Glutamatergic neuron (in vitro differentiated cells): ENCODE measurements at places on chromosomes 5 and 9. TPM values are rescaled to one million over a fixed set of nuclear protein-coding genes. Genes with fewer than 3 reads are reported as not detected.

DNA sequence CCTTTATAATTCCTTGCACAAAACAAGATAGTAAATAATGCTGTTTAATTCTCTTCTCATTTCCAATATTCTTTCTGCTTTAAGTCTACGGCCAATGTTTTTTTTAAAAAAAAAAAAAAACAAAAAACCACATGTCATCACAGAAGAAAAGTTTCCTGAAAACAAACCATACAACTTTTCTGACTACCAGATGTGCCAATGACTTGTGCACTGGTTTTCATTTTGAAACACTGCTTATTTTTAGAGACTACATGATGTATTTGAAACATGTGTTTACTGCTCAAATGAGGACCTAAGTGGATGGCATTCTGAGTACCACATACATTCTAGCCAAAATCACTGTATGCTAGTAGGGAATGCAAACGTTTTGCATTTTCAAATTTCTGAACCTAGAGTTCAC lies 167.9 kb downstream of the GLIS3 start:
- no peak for DNase-seq
- H3K27me3 ChIP-seq = no peaks in the 10 kb centered on the region
- no peak overlapping the region for H3K4me3 ChIP-seq
- no peaks in the 10 kb centered on the region for H3K4me1 ChIP-seq
- H3K36me3 ChIP-seq = peaks cover 8% of the 10 kb centered on the region
- H3K27ac ChIP-seq = no peak overlapping the region

GRCh38 chr5:61823065-61823464 lies 482.9 kb upstream of the KIF2A start:
- H3K4me1 ChIP-seq = peaks cover 11% of the 10 kb centered on the region
- no peak for DNase-seq
- H3K4me3 ChIP-seq = no peak overlapping the region
- peaks cover 4% of the 10 kb centered on the region for H3K36me3 ChIP-seq
- peaks cover 2% of the 10 kb centered on the region for H3K27me3 ChIP-seq
- H3K27ac ChIP-seq = no peak overlapping the region

GRCh38 chr5:136906545-136906944 lies 541.2 kb upstream of the TRPC7 start:
- no peaks in the 10 kb centered on the region for H3K36me3 ChIP-seq
- H3K4me1 ChIP-seq = peaks cover 5% of the 10 kb centered on the region
- H3K27me3 ChIP-seq = no peaks in the 10 kb centered on the region
- DNase-seq = no peak
- H3K4me3 ChIP-seq = no peak overlapping the region

DNA sequence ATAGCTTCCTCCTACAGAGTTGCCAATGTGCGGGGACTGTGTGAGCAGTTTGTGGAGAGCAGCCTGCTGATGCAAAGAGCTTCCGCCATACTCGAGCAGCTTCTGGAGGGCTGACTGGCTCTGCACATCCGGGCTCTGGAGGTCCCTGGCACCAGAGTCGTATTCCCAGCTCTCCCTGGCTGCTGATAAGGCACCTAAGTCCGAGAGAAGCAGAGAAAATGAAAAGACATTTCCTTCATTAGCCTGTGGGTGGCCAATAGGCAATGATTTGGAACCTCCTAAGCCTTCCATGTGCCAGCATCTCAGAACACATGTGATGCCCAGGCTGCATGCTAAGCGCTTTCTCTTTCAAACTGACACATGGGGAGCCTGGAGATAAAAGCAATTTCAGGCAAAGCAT lies 94.3 kb downstream of the TSSK1B start:
- H3K36me3 ChIP-seq = peaks cover 4% of the 10 kb centered on the region
- H3K4me1 ChIP-seq = no peaks in the 10 kb centered on the region
- DNase-seq = no peak
- H3K27ac ChIP-seq = no peak overlapping the region
- H3K27me3 ChIP-seq = no peaks in the 10 kb centered on the region

GRCh38 chr5:170262061-170263045 lies 29.6 kb downstream of the C5orf58 start:
- peaks cover 29% of the 10 kb centered on the region for H3K4me1 ChIP-seq
- DNase-seq = peak; percentile 20
- H3K36me3 ChIP-seq = no peaks in the 10 kb centered on the region
- H3K27ac ChIP-seq = peak overlapping the region; percentile 29
- peaks cover 4% of the 10 kb centered on the region for H3K27me3 ChIP-seq

- peak; percentile 63 for DNase-seq
- H3K27me3 ChIP-seq = no peaks in the 10 kb centered on the region
- H3K4me1 ChIP-seq = no peaks in the 10 kb centered on the region
- H3K36me3 ChIP-seq = no peaks in the 10 kb centered on the region
- H3K4me3 ChIP-seq = no peak overlapping the region
Measured at GRCh38 chr5:42057254-42057690, 132.2 kb downstream of the FBXO4 start.

DNA sequence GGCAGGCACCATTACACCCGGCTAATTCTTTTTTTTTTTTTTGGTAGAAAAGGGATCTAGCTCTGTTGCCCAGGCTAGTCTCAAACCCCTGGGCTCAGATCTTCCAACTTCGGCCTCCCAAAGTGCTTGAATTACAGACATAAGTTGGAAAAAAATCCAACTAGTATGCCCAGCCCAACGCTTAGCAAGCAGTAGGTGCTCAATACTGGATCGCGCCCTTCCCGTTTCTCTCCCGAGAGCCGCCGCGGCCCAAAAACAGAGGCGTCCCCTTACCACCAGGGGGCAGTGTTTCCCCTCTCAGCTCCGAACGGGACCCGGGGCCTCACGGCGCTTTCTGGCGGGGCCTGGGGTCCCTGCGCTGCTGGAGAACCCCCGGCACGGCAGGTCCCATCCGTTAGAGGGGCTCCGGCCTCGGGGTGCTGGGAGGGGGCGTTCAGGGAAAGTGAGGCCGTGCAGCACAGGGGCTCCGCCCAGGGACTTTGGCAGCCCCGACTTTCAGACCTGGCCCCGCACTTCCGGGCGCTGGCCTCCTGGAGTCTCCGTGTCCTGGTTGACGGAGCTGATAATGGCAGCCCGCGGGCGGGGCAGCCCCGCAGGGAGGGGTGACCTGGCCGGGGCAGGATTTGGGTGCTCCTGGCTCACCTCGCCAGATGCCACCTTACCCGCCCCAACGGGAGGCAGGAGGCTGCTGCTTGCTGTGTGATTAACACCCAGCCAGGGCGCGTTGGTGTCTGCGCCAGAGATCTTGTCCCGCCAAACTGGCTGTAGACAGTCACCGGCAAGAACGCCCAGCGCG lies 15.2 kb downstream of the PTGES start:
- H3K36me3 ChIP-seq = no peaks in the 10 kb centered on the region
- no peaks in the 10 kb centered on the region for H3K4me1 ChIP-seq
- no peak overlapping the region for H3K4me3 ChIP-seq
- no peak overlapping the region for H3K27ac ChIP-seq

GRCh38 chr9:95808011-95808410 lies 67.5 kb upstream of the ERCC6L2 start:
- H3K4me3 ChIP-seq = no peak overlapping the region
- DNase-seq = no peak
- peaks cover 1% of the 10 kb centered on the region for H3K27me3 ChIP-seq
- no peaks in the 10 kb centered on the region for H3K4me1 ChIP-seq
- peaks cover 10% of the 10 kb centered on the region for H3K36me3 ChIP-seq

DNA sequence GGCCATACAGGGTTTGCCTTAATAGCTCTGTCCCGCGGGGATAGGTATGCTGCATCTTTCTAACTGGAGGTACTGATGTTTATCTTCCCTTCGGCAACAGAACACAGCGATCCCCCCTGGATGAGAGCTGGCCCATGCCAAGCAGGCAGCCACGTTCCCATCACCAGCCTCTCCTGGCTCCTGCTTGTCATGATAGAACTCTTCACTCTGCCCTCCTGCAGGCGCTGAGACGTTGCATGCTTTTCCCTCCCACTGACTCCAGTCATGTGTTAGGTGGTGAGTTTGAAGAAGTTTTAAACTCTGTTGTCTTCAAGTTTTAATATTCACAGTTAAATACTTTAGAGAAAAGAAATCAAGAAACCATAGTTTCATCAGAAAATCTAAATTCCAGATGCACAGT lies 60.0 kb downstream of the MED27 start:
- no peak overlapping the region for H3K27ac ChIP-seq
- DNase-seq = no peak
- H3K4me3 ChIP-seq = no peak overlapping the region
- H3K4me1 ChIP-seq = peaks cover 62% of the 10 kb centered on the region
- H3K36me3 ChIP-seq = no peaks in the 10 kb centered on the region

- H3K4me1 ChIP-seq = peaks cover 17% of the 10 kb centered on the region
- no peaks in the 10 kb centered on the region for H3K27me3 ChIP-seq
- H3K27ac ChIP-seq = no peak overlapping the region
Measured at GRCh38 chr9:126384926-126385325, 58.3 kb downstream of the MVB12B start.

DNA sequence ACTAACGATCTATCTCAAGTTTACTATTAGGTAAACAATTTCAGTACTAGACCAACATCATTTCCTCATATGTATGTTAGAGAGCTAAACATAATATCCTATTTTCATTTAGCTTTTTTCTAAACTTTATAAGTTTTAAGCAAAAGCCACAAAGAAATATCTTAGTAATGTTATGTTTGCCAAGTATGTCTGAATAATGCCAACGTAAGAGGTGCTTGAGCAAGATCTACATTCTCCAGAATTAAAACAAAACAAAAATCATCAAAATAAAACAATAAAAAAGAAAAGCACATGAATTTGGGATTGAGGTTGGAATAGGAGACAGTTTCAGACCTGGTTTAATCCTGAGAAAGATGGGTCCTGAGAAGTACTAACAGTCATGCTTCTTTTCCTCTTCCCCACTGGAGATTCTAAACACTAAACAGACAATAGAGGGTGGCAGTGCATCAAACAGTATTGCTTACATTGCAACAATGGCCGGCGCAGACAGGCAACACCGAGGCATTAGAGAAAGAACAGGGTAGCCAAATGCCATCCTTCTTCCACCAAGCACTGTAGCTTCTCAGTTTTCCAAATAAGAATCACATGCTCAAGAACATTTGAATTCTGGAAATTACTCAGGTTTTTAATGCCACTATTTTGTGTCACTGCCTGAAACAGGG lies 33.6 kb downstream of the CSNK1A1 start:
- H3K27ac ChIP-seq = peak overlapping the region; percentile 78
- no peaks in the 10 kb centered on the region for H3K27me3 ChIP-seq
- peak overlapping the region; percentile 47 for H3K4me3 ChIP-seq
- DNase-seq = no peak

DNA sequence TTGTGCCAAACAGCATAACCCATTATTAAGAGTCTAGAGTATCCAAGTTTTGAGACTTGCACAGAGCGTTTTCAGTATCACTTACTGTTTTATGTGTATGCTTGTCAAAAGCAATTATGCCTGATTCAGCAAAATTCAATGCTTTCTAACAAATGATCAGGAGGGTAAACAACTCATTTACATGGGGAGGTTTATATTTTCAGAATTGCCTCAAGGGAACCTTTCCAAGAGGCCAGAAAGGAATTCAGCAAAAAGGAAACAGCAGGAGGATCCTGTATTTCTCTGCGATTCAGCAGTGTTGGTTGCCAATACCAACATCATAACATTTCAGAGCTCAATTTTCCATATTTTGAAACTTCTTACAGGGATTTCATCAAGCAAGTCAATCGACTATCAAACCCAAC lies 69.3 kb upstream of the DAB2 start:
- no peak overlapping the region for H3K4me3 ChIP-seq
- no peak overlapping the region for H3K27ac ChIP-seq
- no peak for DNase-seq
- H3K4me1 ChIP-seq = no peaks in the 10 kb centered on the region

- no peaks in the 10 kb centered on the region for H3K27me3 ChIP-seq
- H3K4me1 ChIP-seq = no peaks in the 10 kb centered on the region
- H3K4me3 ChIP-seq = no peak overlapping the region
- H3K27ac ChIP-seq = no peak overlapping the region
- no peak for DNase-seq
- H3K36me3 ChIP-seq = no peaks in the 10 kb centered on the region
Measured at GRCh38 chr9:73125651-73126050, 26.0 kb upstream of the ANXA1 start.

Gene EQTN
- total RNA-seq = not detected

Gene CDH12
- total RNA-seq = 23.5 TPM

Gene ZNF658
- total RNA-seq = 9.4 TPM

Gene ZNF474
- 0.64 TPM for total RNA-seq
